ENCODE measurements at places on chromosomes 5 and 9.

GRCh38 chr5:1293416-1294205, 1.3 kb downstream of the TERT start:
- DNase-seq, result no peak

DNA sequence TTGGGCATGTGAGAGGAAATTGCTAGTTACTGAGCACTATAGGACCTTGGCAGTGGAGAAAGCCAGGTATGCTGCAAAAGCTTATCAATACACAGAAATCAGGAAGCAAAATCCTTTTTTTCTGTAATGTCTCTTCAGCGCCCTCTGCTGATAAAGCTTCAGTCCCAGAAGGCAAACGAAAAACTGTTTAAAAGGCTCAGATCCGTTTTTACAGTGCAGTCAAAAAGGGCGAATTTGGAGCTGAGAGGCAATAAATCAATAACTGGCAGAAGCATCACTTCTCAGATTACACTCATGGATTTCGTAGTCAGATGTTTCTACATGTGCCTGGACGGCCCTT, 1.1 kb upstream of the MAN2A1 start:
- peak; percentile 48 for DNase-seq

DNA sequence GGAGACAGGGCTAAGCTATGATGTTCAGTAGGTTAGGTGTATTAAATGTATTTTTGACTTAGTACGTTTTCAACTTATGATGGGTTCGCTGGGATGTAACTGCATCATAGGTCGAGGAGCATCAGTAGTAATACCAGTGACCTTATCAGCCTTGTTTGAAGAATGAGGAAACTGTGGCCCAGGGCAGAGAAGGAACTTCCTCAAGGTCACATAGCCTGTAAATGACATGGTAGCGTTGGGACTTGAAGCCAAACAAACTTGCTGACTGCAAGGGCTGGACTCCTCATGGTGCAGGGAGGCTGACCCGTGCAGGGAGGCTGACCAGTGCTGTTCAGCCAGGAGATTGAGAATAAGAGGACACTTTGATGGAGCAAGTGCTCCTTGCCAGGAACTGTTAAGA, 21.3 kb upstream of the PTPN3 start:
- no peak for DNase-seq

DNA sequence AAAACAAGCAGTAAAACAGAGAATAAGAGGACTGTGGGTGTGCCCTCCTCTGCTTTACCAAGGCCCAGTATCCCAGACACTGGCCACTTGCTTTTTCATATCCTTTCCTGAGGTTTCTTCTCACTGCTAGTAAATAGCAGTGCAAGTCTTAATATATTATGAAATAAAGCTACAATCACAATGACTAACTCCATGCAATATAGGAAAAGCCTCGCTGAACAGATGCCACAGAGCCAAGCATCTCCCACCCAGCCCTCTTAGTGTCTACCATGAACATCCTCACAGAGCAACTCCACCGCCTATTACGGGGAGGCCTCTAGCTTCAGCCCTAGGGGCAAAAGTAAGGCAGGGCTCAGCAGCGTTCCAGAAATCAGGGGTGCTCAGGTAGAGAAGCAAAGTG, 130.7 kb upstream of the LHFPL2 start:
- DNase-seq, result no peak

GRCh38 chr5:73587923-73588322, 22.4 kb downstream of the UTP15 start:
- no peak for DNase-seq

- peak; percentile 10 for DNase-seq
These were observed 200.2 kb downstream of the PLK2 start for GRCh38 chr5:58259685-58260152.

DNA sequence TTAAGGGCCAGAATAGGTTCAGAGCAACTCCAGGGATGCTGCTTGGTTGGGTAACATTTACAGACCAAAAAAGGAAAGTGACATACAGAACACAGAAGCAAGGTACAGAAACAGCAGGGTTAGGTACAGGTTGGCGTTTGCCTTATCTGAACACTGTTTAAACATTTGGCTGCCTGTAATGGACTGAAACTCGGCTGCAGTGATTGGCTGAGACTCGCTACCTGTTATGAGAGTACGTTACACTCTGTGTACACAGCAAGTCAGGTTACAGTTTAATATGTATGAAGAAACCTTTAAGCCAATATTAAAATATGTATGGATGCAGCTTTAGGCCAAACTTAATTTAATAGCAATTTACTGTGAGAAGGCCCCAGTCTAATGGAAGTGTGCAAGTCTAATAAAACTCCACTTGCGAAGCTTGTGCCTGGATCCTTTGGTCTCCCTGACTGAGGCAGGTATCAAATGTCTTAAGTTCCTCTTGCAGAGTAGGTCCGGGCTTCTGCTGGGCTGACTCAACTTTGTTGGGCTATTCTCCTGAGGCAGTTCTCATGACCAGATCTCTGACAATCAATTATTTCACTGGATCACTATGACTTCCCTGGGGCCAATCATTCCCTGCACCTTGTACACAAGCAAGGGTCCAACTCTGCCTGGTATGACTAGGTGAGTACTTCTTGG, 204.9 kb downstream of the ZNF462 start:
- DNase-seq, result no peak

DNA sequence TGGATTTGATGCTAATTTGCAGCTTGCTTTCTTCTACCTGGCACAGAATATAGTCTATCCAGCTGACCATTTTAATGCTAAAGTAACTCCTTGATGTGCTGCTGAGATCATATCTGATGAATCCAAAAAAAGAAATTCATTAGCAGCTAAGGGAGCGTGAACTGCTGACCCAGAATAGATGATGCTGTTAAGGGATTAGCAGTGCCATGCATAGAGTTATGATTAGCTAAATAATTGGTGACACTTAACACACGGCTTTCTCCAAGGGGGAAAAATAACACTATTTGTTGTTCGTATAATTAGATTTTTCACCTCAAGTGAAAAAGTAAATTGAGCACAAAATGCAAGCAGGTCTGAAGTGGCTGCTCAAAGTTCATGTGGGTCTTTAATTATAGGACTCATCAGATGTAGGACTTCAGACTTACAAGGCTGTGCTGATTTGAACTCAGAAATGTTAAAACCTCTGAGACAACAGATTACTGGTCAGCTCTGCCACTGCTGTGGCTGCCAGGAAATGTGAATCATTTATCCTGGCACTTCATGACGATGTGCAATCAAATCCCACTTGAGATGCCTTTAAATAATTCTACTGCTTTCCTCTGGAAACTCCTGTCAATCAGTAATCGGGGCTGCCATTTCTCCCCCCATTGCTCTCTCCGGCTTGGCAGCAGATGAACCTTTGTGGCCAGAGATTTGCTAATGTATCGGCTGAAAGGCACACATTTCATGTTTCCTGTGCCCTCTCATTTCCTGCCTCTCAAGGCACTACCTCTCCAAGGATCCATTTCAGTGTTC, 291.6 kb upstream of the C9orf72 start:
- DNase-seq, result no peak

- no peak for DNase-seq
These were observed 29.5 kb downstream of the SEMA4D start for GRCh38 chr9:89468281-89468960.

DNA sequence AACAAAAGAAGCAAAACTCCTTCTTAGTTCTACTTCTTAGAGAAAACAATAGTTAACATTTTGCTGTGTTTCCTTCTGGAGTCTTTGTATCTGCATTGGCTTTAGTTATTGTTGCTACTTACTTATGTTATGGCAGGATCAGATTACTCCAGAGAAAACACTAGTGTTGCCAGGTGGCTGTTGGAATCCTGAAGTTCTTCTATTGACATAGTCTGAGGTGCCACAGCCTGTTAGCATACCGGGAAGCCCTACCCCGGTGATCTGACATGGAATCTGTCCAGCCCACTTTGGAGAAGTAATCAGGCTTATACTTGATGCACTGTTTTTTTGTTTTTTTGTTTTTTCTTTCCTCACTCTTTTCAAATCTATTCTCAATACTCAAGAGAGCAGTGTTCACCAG, 68.5 kb upstream of the CEP78 start:
- DNase-seq, result no peak

DNA sequence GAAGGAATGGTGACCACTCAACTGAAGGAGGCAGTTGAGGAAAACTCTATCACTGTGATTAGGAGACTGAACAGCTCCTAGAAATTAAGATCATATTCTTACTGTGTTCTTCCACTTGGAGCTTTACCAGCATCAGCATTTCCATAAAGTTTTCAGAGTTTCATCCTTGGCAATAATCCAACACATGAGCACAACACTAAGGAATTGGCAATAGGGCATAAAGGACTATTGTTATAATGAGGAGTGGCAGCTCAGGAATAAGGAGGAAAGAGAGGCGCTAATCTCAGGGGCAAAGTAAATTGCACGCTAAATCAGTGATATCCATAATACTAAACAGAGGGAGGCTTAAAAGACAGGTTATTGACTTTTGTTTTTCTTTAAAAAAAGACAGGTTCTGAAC, 338.9 kb downstream of the EFNA5 start:
- no peak for DNase-seq

GRCh38 chr5:171421331-171422262, 2.1 kb downstream of the FGF18 start:
- DNase-seq, result no peak

GRCh38 chr5:68066277-68066955, 149.1 kb upstream of the PIK3R1 start:
- DNase-seq, result no peak

GRCh38 chr5:22495016-22495720, 358.0 kb downstream of the CDH12 start:
- no peak for DNase-seq

- no peak for DNase-seq
These were observed 13.6 kb downstream of the OTULINL start for GRCh38 chr5:14595189-14595588.

DNA sequence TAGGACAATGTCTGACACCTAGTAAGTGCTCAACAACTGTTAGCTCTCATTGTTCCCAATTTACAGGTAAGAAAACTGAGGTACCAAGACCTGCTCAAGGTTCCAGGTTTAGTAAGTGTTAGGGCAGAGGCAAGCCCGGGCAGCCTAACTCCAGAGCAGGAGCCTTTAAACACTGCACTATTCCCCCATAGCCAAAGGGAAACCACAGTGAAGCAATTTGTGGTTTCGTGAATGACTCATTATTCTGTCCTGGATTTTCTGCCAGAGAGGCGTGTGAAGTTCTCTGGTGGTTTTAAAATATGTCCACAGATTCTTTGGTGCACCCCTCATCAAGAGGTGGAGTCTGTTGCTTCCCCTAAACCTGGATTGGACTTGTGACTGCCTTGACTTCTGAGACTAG, 1.0 kb upstream of the MCC start:
- DNase-seq, result peak; percentile 89

DNA sequence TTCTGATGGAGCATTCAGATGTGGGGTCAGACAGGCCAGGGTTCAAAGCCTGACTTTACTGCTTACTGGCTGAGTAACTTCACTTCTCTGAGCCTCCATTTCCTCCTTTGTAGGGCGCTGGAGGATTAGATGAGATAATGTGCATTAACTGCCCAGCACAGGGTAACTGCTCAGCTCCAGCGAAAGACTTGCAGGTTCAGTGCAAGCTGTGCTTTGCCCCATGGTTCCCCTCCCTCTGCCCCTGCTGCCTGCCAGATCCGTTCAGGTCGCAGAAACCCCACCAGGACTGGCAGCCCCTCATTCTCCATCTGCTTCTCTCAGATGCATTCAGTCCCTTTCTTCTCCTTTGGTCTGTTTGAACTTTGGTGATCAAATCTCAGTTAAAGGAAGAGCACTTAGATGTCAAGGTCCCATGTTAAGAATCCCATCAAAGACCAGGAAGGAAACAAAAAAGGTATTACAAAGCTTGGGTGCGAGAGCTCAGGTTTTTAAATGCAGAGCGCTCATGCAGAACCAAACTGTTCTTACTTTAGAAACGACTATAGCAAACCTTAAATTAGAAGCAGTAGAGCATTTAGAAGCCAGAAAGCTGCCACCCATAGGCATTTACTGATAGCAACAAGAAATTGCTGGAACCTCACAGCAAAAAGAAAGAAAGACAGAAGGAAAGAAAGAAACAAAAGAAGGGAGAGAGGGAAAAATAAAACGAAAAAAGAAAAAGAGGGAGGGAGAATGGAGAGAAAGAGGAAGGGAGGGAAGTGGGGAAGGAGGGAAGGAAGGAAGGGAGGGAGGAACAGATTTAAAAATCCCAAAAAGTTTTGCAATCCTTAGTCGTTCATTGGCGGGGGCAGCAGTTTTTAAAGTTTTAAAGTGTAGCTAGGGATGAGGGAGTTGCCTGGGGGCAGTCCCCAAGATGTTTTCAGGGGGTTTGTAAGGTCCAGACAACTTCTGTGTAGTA, 23.5 kb downstream of the AFAP1L1 start:
- no peak for DNase-seq

DNA sequence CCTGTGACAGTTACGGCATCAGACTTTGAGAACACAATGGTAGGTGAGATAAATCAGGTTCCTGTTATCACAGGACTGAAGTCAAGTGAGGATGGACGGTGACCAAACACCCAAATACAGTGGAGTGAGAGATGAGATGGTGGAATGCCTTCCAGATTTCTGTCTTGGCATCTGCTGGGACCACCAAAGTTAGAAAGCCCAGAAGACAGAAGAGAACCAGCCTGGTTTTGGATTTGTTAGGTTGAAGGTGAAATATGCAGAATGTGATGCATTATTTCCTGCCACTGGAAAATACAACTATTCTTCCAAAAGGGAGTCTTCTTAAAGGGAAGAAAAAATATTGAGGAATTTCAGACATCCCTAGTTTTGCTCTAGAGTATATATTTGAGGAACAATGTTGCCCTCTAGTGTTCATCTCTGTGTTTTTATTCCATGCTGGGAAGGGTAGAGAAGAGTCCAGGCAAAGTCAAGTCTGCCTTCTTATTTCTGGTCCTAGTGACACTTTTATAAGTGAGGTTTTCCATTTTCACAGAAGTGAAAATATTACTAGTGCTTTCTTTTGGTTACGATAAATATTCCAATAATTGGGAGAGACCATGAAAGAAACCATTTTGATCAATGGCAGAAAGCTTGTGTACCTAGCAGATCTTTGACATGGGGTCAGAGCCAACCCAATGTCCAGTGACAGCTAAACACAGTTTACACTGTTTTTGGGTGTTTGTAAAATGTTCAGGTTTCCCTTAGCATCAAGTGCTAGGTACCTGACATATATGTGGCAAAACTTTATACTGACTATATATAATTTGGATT, 142.3 kb upstream of the ANKH start:
- peak; percentile 58 for DNase-seq

All from HCT116 (cell line).